Keratinocyte (primary cell): ENCODE measurements at places on chromosomes 6 and 20. TPM values are rescaled to one million over a fixed set of nuclear protein-coding genes. Genes with fewer than 3 reads are reported as not detected.
A peak's percentile ranks its signal among the peaks of the same experiment; 100 is the strongest.

Gene ADGRG6
- 9.4 to 20.1 TPM (median 14.6 TPM) in 3 replicates for polyA plus RNA-seq

Gene SSTR4
- not detected in 3 replicates for polyA plus RNA-seq

Gene SAPCD1
- polyA plus RNA-seq: 1.1 to 2.1 TPM (median 1.7 TPM) in 3 replicates

Gene MCHR2
- not detected in 3 replicates for polyA plus RNA-seq

Gene ZNF311
- 1.7 to 2.7 TPM (median 2.6 TPM) in 3 replicates for polyA plus RNA-seq

Gene MYCT1
- 0.05 to 0.06 TPM (median 0.05 TPM) in 3 replicates for polyA plus RNA-seq

- H3K27ac ChIP-seq: no peak overlapping the region
- H3K4me1 ChIP-seq: peaks cover 13% of the 10 kb centered on the region
- no peaks in the 10 kb centered on the region for H3K36me3 ChIP-seq
- no peak for DNase-seq
Measured at GRCh38 chr6:37513155-37513554, 13.5 kb upstream of the CCDC167 start.

- no peak for DNase-seq
- no peak overlapping the region for H3K4me3 ChIP-seq
- H3K27me3 ChIP-seq: no peaks in the 10 kb centered on the region
- no peaks in the 10 kb centered on the region for H3K4me1 ChIP-seq
- no peak overlapping the region for H3K27ac ChIP-seq
- no peaks in the 10 kb centered on the region for H3K36me3 ChIP-seq
Measured at GRCh38 chr6:154595538-154595937, 85.1 kb upstream of the CNKSR3 start.

DNA sequence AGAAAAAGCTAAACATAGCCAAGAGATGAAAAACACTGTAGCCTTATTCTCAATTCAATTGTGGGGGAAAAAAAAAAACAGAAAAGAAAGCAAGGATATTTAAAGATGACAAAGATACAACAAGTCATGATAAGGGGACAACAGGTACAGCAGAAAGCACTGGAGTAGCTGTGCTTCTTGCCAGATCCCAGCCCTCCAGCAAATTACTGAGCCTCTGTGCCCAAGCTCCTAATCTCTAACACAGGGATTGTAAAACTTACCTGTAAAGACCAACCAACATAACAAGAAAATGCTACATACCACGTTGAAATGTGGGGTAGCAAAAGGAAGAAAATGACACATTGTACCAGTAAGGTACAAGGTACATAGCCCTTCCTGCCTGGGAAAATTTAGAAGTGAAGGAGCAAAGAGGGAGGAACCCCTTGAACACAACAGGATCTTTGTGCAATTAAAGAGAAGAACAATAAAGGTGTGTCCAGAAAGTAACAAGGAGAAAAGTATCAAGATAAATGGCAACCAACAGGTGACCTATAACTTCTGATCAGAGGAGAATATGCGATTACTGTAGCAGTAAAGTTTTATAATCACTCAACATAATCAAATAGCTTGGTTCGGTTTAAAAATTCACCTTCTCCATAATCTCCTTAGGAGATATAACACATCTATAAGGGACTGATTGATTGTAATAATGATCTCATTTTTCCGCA lies 30.6 kb downstream of the PREP start:
- DNase-seq: no peak
- peaks cover 2% of the 10 kb centered on the region for H3K36me3 ChIP-seq
- H3K4me1 ChIP-seq: peaks cover 29% of the 10 kb centered on the region
- H3K27ac ChIP-seq: peak overlapping the region; percentile 77
- H3K4me3 ChIP-seq: no peak overlapping the region

GRCh38 chr6:141521440-141521839 lies 611.3 kb upstream of the GJE1 start:
- H3K4me3 ChIP-seq: no peak overlapping the region
- no peaks in the 10 kb centered on the region for H3K27me3 ChIP-seq
- H3K36me3 ChIP-seq: no peaks in the 10 kb centered on the region
- no peaks in the 10 kb centered on the region for H3K4me1 ChIP-seq
- no peak overlapping the region for H3K27ac ChIP-seq

DNA sequence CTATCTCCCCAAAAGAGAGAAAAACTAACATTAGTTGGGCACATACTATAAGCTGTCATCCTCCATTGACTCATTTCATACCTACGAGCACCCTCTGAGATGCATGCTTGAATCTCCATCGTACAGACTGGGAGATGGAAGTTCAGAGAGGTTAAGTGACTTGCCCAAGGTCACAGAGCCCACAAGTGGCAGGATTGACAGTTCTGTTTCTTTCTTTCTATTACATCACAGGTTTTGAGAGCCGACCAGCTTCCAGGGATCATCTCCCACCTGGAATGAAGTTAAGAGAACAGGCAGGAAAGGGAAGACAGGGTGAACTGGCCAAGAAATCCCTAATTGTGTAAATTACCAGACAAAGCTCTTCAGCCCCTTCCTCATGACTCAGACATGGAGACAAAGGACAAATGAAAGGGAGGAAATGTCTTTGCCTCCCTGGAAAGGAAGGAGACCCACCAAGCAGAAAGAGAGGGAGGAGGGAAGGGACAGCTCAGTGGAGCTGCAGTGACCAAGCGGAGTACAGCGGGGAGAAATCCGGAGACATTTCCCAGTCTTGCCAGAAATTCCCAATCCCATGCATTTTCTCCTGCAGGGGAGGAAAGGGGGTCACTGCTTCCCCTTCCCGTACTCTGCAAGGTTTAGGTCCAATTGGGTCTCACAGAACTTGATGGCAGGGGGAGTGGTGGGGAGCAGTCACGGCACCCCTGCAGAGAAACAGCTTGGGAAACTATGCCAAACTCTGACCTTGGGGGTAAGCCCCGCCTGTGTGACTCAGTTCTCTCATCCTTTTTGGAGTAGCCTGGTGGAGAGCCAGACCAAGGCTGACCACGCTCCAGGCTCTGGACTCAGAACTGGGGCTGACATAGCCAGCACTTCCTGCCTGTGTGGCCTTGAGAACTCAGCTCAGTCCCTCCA lies 154.3 kb downstream of the ANKRD60 start:
- H3K27ac ChIP-seq: no peak overlapping the region
- DNase-seq: no peak
- H3K4me3 ChIP-seq: no peak overlapping the region
- peaks cover 6% of the 10 kb centered on the region for H3K4me1 ChIP-seq
- H3K27me3 ChIP-seq: peaks cover 67% of the 10 kb centered on the region

GRCh38 chr6:11096109-11096508 lies 2.5 kb downstream of the SMIM13 start:
- peak overlapping the region; percentile 91 for H3K27ac ChIP-seq
- no peaks in the 10 kb centered on the region for H3K27me3 ChIP-seq
- peak; percentile 46 for DNase-seq
- H3K4me1 ChIP-seq: peaks cover 13% of the 10 kb centered on the region

- H3K4me1 ChIP-seq: peaks cover 47% of the 10 kb centered on the region
- no peaks in the 10 kb centered on the region for H3K27me3 ChIP-seq
- no peaks in the 10 kb centered on the region for H3K36me3 ChIP-seq
- H3K4me3 ChIP-seq: peak overlapping the region; percentile 51
Measured at GRCh38 chr6:33428224-33428965, 8.5 kb downstream of the SYNGAP1 start.

GRCh38 chr6:54097753-54098152 lies 13.5 kb upstream of the MLIP start:
- H3K4me1 ChIP-seq: no peaks in the 10 kb centered on the region
- H3K27ac ChIP-seq: no peak overlapping the region
- H3K36me3 ChIP-seq: no peaks in the 10 kb centered on the region
- no peak overlapping the region for H3K4me3 ChIP-seq
- no peak for DNase-seq
- H3K27me3 ChIP-seq: no peaks in the 10 kb centered on the region

GRCh38 chr20:1296922-1297321 lies 30.8 kb downstream of the SNPH start:
- no peaks in the 10 kb centered on the region for H3K27me3 ChIP-seq
- no peak for DNase-seq
- no peak overlapping the region for H3K27ac ChIP-seq

DNA sequence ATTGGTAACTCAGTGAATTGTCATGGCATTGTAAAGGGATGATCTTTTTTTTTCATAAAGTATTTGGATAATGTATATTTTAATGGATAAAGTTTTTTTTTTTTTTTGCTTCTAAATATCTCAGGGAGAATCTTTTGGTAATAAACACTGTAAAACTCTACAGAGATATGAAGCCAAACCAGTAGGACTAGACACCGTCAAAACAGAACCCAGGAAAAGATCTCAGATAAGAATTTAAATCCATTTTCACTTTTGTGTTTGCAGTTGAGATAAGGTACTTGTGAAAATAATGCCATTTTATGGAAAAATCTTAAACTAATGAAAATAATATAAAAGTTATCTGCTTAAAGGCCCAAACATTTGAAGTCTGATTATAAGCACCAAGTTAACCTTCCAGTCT lies 27.0 kb downstream of the FAM83B start:
- H3K4me1 ChIP-seq: peaks cover 52% of the 10 kb centered on the region
- no peaks in the 10 kb centered on the region for H3K27me3 ChIP-seq
- no peak for DNase-seq
- H3K27ac ChIP-seq: peak overlapping the region; percentile 94
- peaks cover 21% of the 10 kb centered on the region for H3K36me3 ChIP-seq

- no peak overlapping the region for H3K4me3 ChIP-seq
- no peaks in the 10 kb centered on the region for H3K27me3 ChIP-seq
- no peaks in the 10 kb centered on the region for H3K36me3 ChIP-seq
Measured at GRCh38 chr20:18692447-18692846, 104.6 kb downstream of the DTD1 start.

- H3K27me3 ChIP-seq: no peaks in the 10 kb centered on the region
- no peak for DNase-seq
- H3K4me1 ChIP-seq: no peaks in the 10 kb centered on the region
- no peaks in the 10 kb centered on the region for H3K36me3 ChIP-seq
- H3K27ac ChIP-seq: no peak overlapping the region
- H3K4me3 ChIP-seq: no peak overlapping the region
Measured at GRCh38 chr20:54680872-54681619, 205.7 kb downstream of the DOK5 start.

DNA sequence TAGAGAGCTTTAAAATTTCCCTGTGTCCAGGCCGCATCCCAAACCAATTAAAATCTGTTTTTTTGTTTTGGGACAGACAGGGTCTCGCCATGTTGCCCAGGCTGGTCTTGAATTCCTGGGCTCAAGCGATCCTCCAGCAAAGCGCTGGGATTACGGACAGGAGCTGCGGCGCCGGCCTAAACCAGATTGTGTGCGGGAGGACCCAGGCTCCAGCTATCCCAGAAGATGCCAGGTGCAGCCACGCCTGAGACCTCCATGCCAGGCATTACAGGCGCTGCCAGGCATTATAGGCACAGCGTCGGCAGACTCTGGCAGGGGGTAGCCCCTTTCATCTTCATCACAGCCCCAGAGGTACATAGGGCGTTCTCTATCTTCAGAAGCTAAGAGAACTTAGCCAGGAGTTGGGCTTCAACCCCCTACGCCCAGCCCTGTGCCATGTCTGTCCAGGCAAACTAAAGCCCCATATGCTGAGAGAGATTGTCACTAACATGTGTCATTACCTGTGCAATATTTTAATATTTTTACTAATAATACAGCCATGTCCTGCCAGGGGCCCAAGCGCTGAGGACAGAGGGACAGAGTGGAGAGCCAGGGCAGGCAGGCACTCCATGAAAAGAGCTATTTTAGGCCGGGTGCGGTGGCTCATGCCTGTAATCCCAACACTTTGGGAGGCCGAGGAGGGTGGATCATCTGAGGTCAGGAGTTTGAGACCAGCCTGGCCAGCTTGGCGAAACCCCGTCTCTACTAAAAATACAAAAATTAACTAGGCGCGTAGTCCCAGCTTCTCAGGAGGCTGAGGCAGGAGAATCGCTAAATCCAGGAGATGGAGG lies 9.8 kb upstream of the GRM4 start:
- no peak overlapping the region for H3K27ac ChIP-seq
- no peaks in the 10 kb centered on the region for H3K36me3 ChIP-seq
- DNase-seq: no peak
- peaks cover 3% of the 10 kb centered on the region for H3K4me1 ChIP-seq

DNA sequence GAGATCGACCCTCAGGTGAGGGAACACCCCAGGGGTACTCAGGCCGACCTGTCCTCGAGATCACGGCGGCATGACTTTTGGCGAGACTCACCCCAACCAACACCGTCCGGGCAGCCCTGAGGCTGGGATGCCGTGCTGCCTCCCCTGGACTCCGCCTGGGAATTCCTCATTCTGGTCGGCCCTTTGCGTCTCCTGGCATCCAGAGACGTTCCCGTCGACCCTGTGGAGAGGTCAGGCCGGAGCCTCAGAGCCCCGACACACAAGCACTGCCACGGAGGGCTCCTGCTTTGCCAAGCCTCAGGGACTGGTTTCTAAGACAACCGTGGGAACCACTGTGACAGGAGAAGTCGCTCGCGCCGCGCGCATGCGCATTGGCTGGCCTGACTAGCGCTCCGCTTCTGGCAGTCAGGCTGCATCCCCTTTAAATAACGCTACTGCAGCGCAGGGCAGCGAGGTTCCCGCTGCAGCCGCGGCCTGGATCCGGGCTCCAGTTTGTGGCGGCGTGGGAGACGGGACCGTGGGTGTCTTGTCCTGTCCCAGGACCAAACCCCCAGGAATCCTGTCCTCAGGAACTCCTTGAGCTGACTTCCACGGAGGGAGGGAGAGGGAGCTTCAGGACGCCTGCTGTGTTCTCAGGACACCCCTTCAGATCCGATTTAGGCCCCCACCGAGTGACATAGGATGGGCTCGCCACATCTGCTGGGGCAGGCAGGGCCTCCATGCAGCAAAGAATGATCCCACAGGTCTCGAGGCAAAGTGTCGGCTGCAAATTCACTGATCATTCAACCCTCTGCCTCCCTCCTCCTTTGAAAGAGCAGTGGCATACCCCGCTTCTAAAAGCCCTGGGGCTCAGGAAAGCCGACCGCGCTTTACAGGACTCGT lies 163.2 kb upstream of the ZNF337 start:
- peaks cover 31% of the 10 kb centered on the region for H3K4me1 ChIP-seq
- peak overlapping the region; percentile 38 for H3K4me3 ChIP-seq
- H3K27ac ChIP-seq: no peak overlapping the region
- no peak for DNase-seq
- H3K36me3 ChIP-seq: no peaks in the 10 kb centered on the region
